ENCODE measurements at places on chromosomes 12 and 14.

- peak; percentile 57 for DNase-seq
Measured at GRCh38 chr12:112906712-112907414, at the start of gene OAS1. Gene OAS1 (plus strand): TSS chr12:112906962. CDS start chr12:112907040, 78 bp downstream.

- DNase-seq = peak; percentile 99
Measured at GRCh38 chr12:124680863-124681778, 113.7 kb upstream of the NCOR2 start.

DNA sequence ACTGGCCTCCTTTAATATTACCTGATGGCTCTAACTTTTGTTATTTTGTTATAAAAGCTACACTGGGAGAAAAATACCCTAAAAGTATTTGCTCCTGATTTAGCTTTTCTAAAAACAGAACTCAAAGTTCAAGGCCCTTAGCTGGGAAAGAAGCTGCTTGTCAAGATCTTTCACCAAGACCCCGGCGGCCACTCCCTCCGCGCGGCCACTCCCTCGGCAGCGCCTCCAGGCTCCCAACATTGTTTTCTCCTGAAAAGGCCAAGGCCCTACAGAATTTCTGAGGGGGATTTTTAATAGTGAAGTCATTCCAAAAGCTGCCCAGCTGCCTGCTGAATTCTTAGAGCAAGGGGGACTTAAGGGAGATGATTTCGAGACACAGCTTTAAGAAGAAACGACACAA lies 96.4 kb downstream of the NTN4 start:
- DNase-seq = no peak

- no peak for DNase-seq
Measured at GRCh38 chr12:85956081-85956480, 82.0 kb downstream of the NTS start.

DNA sequence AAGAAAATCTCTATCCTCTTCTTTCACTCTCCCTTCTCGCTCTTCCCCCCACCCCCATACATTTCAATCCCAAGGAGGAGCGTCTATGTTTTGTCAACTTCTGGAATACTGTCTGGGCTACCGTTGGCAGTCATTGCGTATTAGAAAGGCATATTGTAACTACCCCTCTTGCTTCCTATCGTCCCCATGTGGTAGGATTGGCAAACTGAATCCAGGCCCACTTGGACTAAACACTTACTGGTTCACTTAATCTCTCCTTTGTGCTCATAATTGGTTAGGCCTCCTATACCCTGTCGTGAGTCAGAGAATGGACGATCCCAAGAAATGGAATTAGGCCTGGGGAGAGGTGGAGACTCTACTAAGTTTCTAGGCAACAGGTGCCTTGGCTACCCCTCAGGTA lies 68.8 kb upstream of the SLC8A3 start:
- no peak for DNase-seq

Measured in A172 (cell line).